ENCODE measurements at places on chromosomes 5 and 9. TPM values are rescaled to one million over a fixed set of nuclear protein-coding genes. Genes with fewer than 3 reads are reported as not detected.

The LCN1 gene
- not detected for total RNA-seq

The CCL21 gene
- 70.9 TPM for total RNA-seq

The PHAX gene
- total RNA-seq, result 49.8 TPM

DNA sequence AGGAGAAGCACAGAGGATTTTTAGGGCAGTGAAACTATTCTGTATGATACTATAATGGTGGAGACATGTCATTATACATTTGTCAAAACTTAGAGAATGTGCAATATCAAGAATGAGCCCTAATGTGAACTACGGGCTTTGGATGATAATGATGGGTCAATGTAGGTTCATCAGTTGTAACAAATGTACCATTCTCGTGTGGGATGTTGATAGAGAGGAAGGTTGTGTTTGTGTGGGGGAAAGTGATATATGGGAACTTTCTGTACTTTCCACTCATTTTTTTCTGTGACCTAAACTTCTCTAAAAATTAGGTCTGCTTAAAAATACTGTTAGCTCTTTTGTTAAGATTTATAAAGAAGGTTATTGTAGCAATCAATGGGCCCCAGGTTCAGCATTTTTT lies 138.9 kb downstream of the SPATA31D1 start:
- no peak for DNase-seq

Data from adrenal gland (tissue), 19 donors.